ENCODE measurements at places on chromosomes 16 and 17. TPM values are rescaled to one million over a fixed set of nuclear protein-coding genes. Genes with fewer than 3 reads are reported as not detected.

DNA sequence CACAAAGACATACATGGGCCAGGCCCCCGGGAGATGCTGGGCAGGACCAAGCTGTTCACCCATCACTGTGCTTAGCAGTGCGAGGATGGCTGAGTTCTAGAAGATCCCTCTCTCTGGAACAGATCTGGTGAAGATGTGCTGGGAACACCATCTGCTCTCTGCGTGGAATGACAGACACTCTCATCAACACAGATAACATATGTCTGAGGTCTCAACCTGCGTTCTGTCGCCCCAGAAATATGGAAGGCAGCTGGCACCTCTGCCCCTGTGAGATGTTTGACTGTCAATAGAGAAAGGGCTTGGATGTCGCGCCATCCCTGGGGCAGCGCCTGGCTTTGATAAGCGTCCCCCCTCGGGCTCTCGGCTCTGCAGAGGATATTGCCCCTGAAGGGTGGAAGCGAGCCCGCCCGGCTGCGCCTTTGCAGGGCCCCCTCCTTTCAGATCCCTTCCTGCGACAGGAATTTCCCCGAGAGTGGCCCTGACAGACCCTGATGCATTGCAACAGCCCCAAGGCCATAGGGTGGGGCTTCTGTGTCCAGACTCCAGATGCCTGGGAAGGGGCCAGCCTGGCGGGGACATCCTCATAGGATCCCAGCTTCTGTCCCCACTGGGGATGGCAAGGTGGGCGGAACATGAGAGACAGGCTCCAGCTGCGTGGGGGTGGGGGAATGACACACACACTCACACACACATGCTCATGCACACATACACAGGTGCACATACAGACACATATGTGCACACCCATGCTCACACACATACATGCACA, 86.9 kb upstream of the ZNF469 start:
- H3K27ac ChIP-seq, result no peak overlapping the region
- peaks cover 9% of the 10 kb centered on the region for H3K4me1 ChIP-seq
- no peak overlapping the region for H3K4me3 ChIP-seq
- no peaks in the 10 kb centered on the region for H3K36me3 ChIP-seq

DNA sequence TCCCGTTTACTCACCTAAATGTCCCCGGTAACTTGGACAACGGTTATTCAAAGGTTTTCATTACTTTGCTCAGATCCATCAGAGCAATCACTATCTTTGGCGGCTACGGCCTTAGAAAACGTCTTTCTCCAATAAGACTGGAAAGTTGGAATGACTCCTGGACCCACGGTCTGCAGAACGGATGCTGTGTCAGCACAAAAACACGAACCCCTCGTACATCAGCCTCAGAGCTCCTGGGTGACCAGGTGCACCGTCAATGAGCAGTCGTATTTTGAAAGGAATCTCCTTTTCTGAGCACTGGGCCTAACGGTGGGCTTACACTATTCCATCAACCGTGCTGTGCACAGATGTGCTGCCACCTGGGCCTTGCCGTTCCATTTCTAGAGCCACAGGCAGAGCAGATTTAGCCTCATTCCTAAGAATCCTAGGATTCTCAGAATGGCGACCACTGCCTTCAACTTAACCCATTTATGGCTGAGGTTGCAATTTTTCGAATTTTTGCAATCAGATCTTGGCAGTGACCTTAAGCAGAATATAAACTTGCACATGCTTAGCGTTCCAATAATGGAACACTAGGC, 110.8 kb upstream of the ZNF750 start:
- peaks cover 32% of the 10 kb centered on the region for H3K36me3 ChIP-seq
- H3K4me1 ChIP-seq, result no peaks in the 10 kb centered on the region
- H3K27ac ChIP-seq, result no peak overlapping the region
- no peak for DNase-seq
- no peak overlapping the region for H3K4me3 ChIP-seq
- H3K27me3 ChIP-seq, result no peaks in the 10 kb centered on the region

EFNB3 gene
- 18.7 TPM for total RNA-seq

DNA sequence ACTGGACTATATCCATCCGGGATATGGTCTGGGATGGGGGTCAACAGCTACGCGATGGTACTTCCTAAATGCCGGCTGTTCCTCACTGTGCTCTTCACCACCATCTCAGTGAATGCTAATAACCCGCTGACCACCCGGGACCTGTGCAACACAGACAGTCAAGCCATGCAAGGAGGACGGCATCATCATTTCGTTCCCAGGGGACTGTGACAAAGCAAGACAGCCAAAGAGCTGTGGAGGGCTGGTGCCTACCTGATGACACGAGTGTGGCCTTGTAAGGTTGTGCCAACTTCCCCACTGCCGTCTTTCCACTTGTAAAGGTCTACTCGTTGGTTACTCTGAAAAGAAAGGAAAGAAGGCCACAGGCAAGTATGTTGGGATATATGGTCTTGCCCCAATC, 33.7 kb downstream of the WDR59 start:
- H3K27me3 ChIP-seq, result no peaks in the 10 kb centered on the region
- no peaks in the 10 kb centered on the region for H3K4me1 ChIP-seq
- H3K4me3 ChIP-seq, result no peak overlapping the region
- H3K27ac ChIP-seq, result no peak overlapping the region

SHISA9 gene
- total RNA-seq, result 6.2 TPM

DNA sequence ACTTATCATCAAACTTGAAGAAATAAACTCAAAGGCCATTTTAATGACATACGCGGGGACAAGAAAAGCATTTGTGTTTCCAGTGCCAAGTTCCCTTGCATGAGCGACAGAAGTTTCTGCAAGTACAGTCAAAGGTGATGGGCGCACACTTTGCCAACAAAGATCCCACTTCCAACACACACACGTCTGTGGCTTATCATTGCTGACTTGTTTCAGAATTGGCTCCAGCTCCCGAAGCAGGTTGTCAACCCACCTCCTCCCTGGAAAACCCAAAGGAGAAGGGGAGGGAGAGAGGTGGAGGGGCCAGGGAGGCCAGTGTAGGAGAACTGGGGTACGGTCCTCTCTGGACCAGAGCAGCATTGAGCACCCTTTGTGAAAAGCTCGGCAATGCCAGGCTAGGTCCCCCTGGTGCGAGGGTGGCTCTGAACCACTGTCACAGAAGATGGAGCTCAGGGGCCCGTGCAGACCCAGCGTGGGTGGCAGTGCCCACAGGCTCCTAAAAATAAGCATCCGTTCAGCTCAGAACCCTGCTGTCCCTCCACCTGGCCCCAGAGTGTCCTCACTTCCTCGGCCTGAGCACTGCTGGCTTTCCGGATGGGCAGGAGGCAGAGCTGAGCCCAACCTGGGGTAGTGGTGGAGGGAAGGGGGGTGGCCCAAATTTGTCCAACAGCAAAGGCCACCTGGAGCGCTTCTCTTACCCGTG, 33.2 kb downstream of the RBFOX3 start:
- no peak overlapping the region for H3K4me3 ChIP-seq
- no peaks in the 10 kb centered on the region for H3K27me3 ChIP-seq
- H3K4me1 ChIP-seq, result peaks cover 18% of the 10 kb centered on the region
- DNase-seq, result no peak

BCL6B gene
- 3.1 TPM for total RNA-seq

STX8 gene
- total RNA-seq, result 64.9 TPM

- no peak for DNase-seq
- peak overlapping the region; percentile 98 for H3K4me3 ChIP-seq
- H3K36me3 ChIP-seq, result peaks cover 6% of the 10 kb centered on the region
- H3K27me3 ChIP-seq, result no peaks in the 10 kb centered on the region
Measured at GRCh38 chr17:73231395-73231794, 30.3 kb downstream of the CPSF4L start.

KCNJ12 gene
- 3.6 TPM for total RNA-seq

DNA sequence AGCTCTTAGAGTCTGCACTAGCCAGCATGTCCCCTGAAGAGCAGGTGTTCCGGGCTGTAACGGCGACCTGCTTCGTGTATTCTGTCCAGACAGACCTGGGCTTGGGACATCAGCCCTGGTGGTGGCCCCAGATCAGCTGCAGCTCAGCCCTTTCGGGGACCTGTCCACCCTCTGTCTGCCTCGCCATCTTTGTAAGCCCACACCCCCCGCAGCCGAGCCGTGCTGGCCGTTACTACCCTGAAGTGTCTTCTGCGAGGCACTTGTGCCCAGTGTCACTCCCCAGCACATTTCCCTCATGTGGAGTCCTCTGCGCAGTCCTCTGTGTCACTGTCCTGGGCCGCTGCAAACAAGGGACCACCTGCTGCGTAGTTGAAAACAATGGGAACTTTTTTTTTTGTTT, 10.4 kb downstream of the CARD14 start:
- no peak for DNase-seq
- H3K27ac ChIP-seq, result no peak overlapping the region
- peaks cover 3% of the 10 kb centered on the region for H3K36me3 ChIP-seq

GRCh38 chr17:59416184-59416583, 84.7 kb downstream of the YPEL2 start:
- H3K4me3 ChIP-seq, result no peak overlapping the region
- DNase-seq, result no peak
- H3K27ac ChIP-seq, result no peak overlapping the region
- no peaks in the 10 kb centered on the region for H3K36me3 ChIP-seq
- no peaks in the 10 kb centered on the region for H3K27me3 ChIP-seq

DNA sequence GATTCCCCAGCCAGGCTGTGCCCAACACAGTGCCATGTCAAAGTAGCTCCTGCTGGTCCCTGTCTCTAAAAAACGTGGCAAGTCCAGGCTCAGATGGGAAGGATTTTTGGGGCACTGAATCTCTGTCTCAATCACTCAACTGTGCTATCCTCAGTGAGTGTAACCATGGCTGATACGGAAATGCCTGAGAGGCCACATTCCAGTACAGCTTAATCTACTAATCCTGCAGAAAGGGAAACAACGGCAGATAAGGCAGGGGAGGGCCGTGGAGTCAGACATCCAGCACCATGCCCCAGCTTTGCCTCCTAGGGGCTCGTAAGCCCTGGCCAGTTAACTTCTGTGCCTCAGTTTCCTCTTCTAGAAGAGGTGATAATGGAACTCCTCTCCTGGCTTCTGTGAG, 251.7 kb downstream of the CPPED1 start:
- H3K36me3 ChIP-seq, result no peaks in the 10 kb centered on the region
- no peak overlapping the region for H3K4me3 ChIP-seq
- DNase-seq, result no peak
- H3K27ac ChIP-seq, result no peak overlapping the region
- no peaks in the 10 kb centered on the region for H3K27me3 ChIP-seq

- peaks cover 8% of the 10 kb centered on the region for H3K36me3 ChIP-seq
- no peak for DNase-seq
- no peaks in the 10 kb centered on the region for H3K27me3 ChIP-seq
- H3K27ac ChIP-seq, result no peak overlapping the region
- peaks cover 15% of the 10 kb centered on the region for H3K4me1 ChIP-seq
Measured at GRCh38 chr16:88798772-88799455, 4.7 kb upstream of the CDT1 start.

ZG16 gene
- total RNA-seq, result not detected

- H3K27me3 ChIP-seq, result no peaks in the 10 kb centered on the region
- H3K4me3 ChIP-seq, result no peak overlapping the region
- DNase-seq, result no peak
- no peaks in the 10 kb centered on the region for H3K36me3 ChIP-seq
- no peak overlapping the region for H3K27ac ChIP-seq
Measured at GRCh38 chr16:70805380-70805779, 4.4 kb upstream of the VAC14 start.

GRCh38 chr16:68072038-68072695, 13.0 kb upstream of the NFATC3 start:
- peaks cover 81% of the 10 kb centered on the region for H3K36me3 ChIP-seq
- no peaks in the 10 kb centered on the region for H3K27me3 ChIP-seq
- H3K4me3 ChIP-seq, result no peak overlapping the region
- no peaks in the 10 kb centered on the region for H3K4me1 ChIP-seq
- no peak for DNase-seq
- no peak overlapping the region for H3K27ac ChIP-seq

DNA sequence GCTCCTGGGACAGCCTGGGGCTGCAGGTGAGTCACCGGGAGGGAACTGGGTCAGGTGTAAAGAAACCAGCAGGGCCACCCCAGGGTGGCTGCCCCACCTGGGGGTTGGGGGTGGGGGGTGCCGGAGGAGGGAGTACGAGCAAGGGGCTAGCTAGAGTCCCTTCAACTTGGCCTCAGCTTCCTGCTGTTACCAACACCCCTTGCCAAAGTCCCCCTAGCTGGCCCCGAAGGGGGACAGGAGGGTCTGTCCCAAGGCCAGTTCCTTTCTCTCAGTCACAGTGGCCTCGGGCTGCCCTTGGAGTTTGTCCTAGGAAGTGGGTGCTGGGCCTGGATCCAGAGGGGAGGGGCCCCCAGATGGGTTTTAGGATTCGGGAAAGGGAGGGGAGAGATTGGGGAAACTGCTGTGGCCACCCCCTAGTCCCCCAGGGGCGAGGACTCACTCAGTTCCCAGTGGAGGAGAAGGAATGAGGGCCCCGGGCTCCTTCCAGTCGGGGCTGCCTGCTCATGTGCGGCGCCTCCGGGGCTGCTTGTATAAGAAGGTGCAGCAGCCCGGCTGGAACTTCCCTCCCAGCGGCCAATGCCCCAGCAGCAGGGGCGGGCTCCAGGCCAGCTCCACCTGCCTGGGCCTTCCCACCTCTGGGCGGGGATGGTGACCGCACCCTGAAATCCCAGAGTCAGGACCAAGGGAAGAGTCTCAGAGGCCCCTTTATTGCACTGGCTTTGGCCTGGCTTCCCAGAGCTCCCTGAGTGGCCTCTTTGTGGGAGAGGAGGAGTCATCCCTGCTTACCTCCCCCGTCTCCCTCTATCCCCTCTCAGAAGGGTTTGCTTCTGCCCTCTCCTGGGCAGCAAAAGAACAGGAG, 7.3 kb downstream of the ARHGAP27 start:
- peaks cover 3% of the 10 kb centered on the region for H3K36me3 ChIP-seq
- peaks cover 25% of the 10 kb centered on the region for H3K27me3 ChIP-seq
- no peak for DNase-seq
- peaks cover 27% of the 10 kb centered on the region for H3K4me1 ChIP-seq
- no peak overlapping the region for H3K27ac ChIP-seq
- no peak overlapping the region for H3K4me3 ChIP-seq

DNA sequence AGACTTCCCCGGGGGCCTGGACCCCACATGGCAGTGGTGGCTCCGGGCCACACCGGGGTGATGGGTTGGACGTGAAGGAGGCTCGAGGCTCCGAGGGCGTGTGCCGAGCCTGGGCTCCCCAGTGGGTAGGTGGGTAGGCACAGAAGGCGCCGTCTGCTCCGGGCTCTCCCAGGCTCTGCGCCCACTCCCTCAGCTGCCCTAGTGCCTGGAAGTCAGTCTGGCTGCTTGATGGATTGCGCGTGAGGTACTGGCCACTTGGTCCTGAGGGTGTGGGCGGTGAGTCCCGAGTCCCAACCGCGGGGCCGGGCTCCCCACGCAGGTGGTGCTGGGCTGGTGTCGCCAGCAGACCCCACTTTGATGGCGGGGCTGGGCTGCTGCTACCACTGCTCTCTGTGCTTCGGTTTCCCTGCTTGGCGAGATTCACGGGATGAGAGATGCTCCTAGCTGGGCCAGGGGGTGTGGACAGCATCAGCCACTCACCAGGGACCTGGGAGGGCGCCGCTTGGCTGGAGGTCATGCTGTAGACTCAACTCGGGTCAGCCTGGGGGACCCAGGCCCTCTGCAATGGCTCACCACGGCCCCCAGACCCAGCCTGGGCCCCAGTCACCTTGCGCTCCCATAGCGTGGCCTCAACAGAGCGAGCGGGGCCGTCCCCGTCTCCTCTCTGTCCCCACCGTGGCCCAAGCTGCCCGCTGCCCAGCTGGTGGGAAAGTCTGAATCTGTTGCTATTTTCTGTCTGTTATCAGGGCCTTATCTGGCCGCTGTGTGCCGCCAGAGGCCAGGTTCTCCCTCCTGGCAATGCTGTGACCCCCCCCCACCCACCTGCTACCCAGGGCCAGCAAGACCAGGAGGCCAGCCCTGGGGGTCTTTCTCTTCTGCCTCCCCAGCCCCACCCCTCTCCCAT, 26.1 kb downstream of the ZFPM1 start:
- no peak overlapping the region for H3K27ac ChIP-seq
- no peak overlapping the region for H3K4me3 ChIP-seq
- no peak for DNase-seq

GRCh38 chr17:44921122-44921882, 6.0 kb upstream of the GFAP start:
- H3K27ac ChIP-seq, result no peak overlapping the region
- H3K4me3 ChIP-seq, result no peak overlapping the region
- H3K4me1 ChIP-seq, result peaks cover 75% of the 10 kb centered on the region
- no peak for DNase-seq

ATP5PD gene
- total RNA-seq, result 326 TPM

DNASE1L2 gene
- 1.9 TPM for total RNA-seq
